Ascending aorta (tissue), 2 donors: ENCODE measurements at places on chromosomes 2 and 18.

DNA sequence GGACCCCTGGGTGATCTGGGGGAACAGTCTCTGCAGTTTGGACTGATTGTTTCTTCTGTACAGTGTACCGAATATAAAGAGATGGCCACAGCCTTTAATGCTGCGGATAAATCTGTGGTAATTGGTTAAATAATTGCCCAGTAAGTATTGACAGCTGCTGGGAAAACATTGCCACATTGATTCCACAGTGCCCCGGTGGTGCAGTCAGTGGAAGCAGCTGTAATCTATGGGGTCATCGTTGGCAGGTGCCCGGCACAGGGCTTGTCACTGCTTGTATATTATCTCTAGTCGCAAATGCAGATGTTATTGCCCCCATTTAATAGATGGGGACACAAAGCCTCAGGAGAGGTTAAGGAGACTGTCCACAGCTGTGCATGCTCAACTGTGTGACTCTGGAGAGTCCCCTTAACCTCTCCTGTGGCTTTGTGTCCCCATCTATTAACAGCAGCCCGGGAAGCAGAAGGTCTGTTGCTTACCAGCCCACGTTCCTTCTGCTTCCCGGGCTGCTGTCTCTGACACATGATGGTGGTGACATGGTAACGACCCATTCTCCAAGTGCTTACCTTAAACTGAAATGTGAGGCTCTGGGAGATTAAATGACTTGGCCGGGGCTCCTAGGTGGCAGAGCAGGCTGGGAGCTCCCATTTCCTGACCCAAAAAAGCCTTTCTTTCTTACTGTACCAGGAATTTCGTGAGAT, 76.9 kb downstream of the NCK2 start:
- DNase-seq, result no peak

DNA sequence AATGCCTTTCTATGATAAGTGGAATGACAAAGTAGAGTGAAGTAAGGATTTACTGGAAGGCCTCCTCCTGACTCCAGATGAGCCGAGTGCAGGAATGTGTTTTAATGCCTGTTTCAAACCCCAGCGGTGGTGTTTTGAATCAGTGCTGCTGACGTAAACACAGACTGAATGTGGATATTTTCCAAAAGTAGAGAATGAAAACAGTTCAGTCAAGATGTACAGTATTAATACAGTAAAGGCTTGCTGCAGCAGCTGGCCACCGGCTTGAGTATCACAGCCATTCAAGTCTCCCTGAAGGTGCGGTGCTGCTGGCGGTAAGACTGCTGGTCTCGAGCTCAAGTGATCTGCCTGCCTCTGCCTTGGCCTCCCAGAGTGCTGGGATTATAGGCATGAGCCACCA, 46.7 kb downstream of the ARHGAP28 start:
- no peak for DNase-seq

- DNase-seq, result no peak
These were observed 146.8 kb downstream of the TGIF1 start for GRCh38 chr18:3596637-3597384.

DNA sequence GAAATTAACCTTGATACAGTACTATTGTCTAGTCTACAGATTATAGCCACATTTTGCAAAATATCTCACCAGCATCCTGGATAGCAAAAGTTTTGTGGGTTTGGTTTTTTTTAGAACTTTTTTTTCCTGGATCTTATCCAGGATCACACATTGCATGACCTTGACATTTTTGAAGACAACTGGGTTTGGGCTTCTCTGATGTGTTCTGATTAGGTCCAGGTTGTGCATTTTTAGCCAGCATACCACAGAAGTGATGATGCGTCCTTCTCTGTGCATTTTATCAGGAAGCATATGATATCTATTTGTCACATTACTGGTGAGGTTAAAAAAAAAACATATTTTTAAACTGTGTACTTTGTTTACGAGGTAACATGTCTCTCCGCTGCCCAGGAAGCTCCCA, 221.0 kb upstream of the OSR1 start:
- DNase-seq, result no peak

DNA sequence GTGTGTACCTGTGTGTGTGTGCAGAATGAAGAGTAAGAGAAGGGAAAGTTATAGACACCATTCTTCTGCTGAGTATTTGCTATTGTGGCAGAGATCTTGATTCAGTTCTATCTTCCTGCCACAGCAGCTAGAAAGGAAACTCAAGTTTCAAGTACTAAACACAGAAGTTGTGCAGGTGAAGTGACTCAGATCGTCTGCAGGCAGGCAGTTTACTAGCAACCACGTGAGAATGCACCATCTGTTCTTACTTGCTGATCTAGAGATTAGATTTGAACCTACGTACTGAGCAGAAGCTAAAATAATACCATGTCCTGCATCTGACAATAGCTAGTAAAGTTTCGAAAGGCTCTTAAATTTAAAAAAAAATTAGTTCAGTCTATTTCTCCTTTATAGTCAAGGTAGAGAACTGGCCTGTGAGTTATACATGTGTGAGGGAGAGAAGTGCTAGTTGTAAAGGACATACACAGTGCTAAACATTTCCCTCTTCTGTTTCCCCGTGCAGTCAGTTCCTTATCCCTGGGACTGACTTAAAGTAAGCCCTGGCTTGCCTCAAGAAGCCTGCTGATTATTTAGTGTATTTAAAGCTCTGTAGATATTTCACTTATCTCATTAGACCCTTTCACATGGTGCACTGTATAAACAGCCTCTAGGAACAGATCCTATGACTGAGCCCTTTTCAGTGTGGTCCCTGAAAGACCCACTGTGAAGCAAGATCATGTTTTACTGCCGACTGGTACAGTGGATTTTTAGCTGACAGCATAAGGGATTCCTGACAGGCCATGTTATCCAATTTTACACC, 45.0 kb downstream of the SLC38A11 start:
- no peak for DNase-seq

DNA sequence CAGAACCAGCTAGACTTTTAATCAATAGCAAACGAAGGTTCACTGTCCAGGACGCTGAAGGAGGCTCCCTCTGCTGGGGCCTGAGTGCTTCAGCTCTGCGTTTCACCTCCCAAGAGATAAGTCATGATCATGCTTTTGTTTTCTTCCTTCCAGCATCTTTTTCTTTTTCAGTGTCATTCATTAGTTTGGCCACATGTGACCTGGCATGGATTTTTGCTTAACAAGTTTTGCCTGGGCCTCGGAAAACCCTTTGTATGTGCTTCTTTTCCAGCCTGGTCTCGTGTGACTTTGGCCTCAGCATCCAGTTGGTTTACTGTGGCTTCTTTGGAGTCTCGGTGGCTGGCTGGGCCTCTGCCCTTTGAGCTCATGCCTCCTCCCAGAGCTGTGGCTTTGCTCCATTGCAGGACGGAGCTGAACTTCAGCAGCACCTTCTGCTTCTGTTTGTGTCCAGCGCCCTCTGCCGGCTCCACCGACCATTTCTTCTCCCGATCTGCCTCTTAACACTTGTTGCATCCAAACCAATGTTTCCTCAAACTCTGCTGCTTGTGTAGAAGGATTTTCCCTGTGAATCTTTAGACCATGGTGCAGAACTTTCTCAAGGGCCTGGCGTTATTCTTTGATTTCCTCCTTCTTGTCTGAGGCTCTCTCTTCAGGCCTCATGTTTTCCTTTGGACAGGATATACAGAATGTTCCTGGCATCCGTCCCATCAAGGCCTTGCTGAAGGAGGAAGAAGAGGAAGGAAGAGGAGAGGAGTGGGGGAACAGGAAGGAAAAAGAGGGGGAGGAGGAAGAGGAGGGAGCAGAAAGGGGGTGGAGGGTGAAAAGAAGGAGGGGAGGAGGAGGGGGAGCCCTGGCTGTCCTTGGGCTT, 23.6 kb upstream of the HES6 start:
- peak; percentile 63 for DNase-seq

DNA sequence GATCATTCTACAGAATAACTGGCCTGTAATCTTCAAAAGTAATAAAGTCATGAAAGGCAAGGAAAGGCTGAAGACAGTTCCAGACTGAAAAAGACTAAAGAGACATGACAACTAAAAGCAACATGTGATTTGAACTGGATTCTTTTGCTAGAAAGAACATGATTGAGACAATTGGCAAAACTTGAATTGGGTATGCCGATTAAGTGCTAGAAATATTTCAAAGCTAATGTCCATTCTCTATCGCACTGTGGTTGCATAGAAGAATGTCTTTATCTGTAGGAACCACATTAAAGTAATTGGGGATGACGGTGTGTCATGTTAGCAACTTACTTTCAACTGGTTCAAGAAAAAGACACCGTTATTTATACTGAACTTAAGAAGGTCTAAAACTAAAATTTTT, 98.5 kb downstream of the EXOC6B start:
- no peak for DNase-seq

DNA sequence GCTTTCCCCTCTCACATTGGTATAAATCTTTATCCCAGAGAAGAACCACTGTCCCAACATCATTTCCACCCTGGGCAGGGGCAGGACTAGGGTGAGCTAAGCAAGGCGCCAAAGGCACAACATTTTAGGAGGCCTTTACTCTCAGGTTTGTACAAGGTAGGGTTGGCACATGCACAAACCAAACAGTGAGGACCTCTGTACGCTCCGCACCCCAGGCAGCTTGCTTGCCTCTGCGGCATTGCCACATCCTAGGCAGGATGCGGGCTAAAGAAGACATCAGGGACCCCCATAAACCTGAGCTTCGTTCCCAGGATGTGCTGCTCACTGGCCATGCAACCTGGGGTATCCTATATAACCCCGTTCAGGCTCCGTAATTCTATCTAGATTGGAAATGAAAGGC, 128.1 kb upstream of the DAPL1 start:
- DNase-seq, result no peak

DNA sequence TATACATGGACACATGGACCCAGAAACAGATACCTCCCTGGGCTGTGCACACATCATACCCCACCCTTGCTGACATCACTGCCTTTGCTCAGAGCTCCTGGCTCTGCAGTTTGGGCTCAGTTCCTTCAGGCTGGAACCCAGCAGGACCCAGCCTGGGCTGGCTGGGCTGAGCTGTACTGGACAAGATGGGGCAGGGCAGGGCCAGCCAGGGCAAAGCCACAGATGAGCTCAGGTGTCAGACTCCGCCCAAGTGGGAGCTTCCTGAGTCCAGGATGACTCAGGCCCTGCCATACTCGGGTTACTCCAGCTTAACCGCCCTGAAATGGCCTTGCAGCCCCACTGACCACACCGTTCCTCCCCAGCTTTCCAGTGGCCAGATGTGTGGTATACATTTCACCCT, 284.9 kb downstream of the OSR1 start:
- DNase-seq, result no peak

GRCh38 chr2:175003875-175004729, 1.1 kb downstream of the CHN1 start:
- DNase-seq, result no peak

DNA sequence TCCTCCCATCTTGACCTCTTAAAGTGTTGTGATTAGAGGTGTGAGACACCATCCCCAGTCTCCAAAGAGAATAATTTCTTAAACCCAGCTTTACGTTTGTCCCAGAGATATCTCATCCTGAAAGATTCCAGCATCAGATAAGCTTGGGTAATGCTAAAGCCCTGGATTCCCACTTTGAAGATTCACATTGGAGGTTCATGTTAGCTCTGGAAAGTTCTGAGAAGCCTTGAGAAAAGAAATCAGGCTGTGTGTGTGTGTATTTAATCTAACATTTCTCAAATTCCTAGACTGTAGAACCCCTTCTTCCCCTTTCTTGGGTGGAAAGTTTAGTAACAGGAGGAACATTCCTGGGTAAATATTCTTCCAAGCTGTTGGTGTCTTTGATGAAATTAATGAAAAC, 18.0 kb downstream of the ZNF532 start:
- no peak for DNase-seq

GRCh38 chr2:98012561-98012991, 16.8 kb upstream of the TMEM131 start:
- no peak for DNase-seq

DNA sequence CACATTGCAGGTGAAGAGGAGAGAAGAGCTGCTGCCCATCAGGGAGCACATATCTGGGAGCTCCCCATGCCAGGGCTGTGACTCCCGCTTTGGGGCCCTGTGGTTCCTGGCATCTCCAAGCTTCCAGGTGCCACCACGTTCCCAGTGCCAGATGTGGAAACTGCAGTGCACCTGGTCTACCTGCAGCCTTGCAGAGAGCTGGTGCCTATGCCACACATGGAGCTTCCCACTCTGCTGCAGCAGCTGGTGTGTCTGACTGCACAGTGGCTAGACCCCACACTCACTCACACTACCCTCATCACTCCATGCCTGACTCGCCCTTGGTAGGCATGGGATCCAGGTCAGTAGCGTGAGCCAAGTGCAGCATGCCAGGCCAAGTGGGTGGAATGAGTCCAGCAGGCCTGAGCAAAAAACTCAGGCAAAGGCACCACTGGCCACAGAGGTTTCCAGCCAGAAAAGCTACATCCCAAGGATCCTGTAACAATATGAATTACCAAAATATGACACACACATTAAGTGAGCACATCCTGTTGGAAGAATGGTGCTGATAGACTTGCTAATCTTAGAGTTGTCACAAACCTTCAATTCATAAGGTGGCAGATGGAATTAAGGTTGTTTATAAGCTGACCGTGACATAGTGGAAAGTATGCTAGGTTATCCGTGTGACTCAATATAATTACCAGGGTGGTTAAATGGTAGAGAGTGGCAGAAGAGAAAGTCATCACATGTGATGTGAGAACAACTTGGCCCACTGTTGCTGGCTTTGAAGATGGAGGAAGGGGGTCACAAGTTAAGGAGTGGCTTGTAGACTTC, 150.9 kb downstream of the EHBP1 start:
- DNase-seq, result no peak

DNA sequence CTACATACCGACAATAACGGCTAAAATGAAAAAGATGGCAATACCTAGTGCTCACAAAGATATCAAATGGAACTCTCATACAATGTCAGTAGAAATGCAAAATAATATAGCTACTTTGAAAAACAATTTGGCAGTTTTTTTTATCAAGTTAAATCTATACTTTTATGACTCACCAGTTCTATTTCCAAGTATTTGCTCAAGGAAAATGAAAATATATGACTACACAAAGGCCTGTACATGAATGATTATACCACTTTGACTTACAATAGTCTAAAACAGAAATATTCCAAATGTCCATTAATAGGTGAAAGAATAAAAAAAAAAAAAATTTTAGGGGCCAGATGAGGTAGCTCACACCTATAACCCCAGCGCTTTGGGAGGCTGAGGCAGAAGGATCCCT, 219.8 kb downstream of the ZRANB3 start:
- DNase-seq, result no peak

GRCh38 chr18:56565046-56565445, 73.3 kb downstream of the TXNL1 start:
- DNase-seq, result no peak

DNA sequence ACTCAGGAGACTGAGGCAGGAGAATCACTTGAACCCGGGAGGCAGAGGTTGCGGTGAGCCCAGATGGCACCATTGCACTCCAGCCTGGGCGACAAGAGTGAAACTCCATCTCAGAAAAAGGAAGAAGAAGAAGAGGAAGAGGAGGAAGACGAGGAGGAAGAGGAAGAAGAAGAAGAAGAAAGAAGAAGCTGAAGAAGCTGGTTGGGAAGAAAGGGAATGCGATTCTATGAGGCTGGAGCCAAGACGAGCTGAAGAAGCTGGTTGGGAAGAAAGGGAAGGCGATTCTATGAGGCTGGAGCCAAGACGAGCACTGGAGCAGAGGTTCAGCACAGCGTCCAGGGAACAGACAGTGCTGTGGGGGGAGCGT, 30.3 kb upstream of the TAF1B start:
- DNase-seq, result no peak

- DNase-seq, result no peak
These were observed 119.5 kb upstream of the RAB12 start for GRCh38 chr18:8489761-8490160.

- no peak for DNase-seq
These were observed 165.1 kb downstream of the RPIA start for GRCh38 chr2:88856409-88857135.
